AG04450 (cell line): ENCODE measurements at places on chromosomes 11 and 22.

GRCh38 chr11:119539583-119539982 is 116.6 kb upstream of the THY1 start:
- no peak for DNase-seq

- DNase-seq, result no peak
These were observed 18.4 kb downstream of the ZMAT5 start for GRCh38 chr22:29748248-29748893.

DNA sequence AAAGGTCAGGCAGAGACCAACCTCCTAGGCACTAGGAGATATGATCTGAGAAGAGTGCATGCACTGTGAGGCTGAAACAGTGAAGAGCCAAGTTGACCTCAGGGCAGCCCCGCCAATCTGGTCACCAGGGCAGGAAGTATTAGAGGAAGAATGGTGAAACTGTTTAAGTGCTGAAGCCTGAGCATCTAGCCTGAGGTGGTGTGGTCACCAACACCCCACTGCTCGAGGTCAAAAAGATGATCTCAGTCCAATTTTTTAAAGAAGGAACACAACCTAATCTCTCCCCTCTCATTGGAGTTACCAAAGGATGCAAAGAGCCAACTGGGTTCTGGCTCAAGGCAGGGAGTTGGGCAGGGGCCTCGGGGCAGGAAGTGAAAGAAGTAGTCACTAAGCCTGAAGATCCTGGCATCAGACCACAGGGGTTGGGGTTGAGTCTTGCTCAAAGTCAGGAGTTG is 4.0 kb downstream of the APBB1 start:
- no peak for DNase-seq

GRCh38 chr11:134483857-134484256 is 71.8 kb upstream of the B3GAT1 start:
- no peak for DNase-seq
